ENCODE measurements at places on chromosomes 4 and X.

DNA sequence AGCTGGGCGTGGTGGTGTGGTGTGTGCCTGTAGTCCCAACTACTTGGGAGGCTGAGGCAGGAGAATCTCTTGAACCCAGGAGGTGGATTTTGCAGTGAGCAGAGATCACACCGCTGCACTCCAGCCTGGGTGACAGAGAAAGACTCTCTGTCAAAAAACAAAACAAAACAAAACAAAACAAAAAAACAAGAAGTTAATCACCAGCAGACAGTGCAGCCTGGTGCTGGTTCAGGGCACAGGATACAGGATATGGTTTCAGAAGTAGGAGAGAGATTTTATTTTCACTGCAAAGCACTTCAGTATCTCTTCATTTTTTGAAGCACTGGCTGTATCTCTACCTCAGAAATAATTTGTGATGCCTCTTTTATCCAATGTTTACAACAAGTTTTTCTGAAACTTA, 1222.9 kb upstream of the PRKX start:
- H3K4me1 ChIP-seq: peaks cover 10% of the 10 kb centered on the region
- H3K4me3 ChIP-seq: no peak overlapping the region
- no peak for DNase-seq
- H3K27me3 ChIP-seq: no peaks in the 10 kb centered on the region

DNA sequence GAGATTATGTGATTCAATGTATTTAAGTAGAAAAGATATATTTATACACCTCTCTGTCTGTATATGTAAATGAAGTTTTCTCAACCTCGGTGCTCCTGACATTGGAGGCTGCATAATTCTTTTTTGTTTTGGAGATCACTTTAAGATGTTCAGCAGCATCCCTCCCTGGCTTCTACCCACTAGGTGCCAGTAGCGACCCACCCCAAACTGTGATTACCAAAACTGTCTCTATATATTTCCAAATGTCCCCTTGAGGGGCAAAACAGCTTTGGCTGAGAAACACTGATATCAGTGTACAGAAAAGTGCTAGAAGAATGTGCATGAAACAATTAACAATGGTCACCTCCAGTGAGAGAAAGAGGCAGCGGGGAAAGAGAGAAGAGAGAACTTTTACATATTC, 51.2 kb downstream of the DCX start:
- H3K4me1 ChIP-seq: peaks cover 6% of the 10 kb centered on the region
- no peaks in the 10 kb centered on the region for H3K27me3 ChIP-seq
- DNase-seq: no peak
- H3K36me3 ChIP-seq: no peaks in the 10 kb centered on the region
- H3K27ac ChIP-seq: no peak overlapping the region

DNA sequence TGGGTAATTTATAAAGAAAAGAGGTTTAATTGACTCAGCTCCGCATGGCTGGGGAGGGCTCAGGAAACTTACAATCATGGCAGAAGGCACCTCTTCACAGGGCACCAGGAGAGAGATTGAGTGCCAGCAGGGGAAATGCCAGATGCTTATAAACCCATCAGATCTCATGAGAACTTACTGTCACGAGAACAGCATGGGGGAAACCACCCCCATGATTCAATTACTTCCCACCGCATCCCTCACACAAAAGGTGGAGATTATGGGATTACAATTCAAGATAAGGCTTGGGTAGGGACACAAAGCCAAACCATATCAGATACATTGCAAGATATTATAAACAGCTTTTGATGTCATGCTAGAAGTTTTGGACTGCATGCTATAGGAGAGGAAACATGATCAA, 204.3 kb downstream of the VEGFC start:
- no peaks in the 10 kb centered on the region for H3K27me3 ChIP-seq
- H3K27ac ChIP-seq: no peak overlapping the region
- H3K4me3 ChIP-seq: no peak overlapping the region
- H3K4me1 ChIP-seq: no peaks in the 10 kb centered on the region
- no peaks in the 10 kb centered on the region for H3K36me3 ChIP-seq
- DNase-seq: no peak

- H3K27me3 ChIP-seq: no peaks in the 10 kb centered on the region
- H3K4me1 ChIP-seq: no peaks in the 10 kb centered on the region
- no peak overlapping the region for H3K27ac ChIP-seq
- no peak for DNase-seq
These were observed 133.6 kb upstream of the FAM9C start for GRCh38 chrX:13177921-13178566.

- no peak for DNase-seq
- H3K4me3 ChIP-seq: no peak overlapping the region
- H3K27ac ChIP-seq: peak overlapping the region; percentile 54
- H3K36me3 ChIP-seq: no peaks in the 10 kb centered on the region
- H3K4me1 ChIP-seq: peaks cover 8% of the 10 kb centered on the region
- no peaks in the 10 kb centered on the region for H3K27me3 ChIP-seq
These were observed 3.4 kb downstream of the RHOH start for GRCh38 chr4:40199999-40200874.

DNA sequence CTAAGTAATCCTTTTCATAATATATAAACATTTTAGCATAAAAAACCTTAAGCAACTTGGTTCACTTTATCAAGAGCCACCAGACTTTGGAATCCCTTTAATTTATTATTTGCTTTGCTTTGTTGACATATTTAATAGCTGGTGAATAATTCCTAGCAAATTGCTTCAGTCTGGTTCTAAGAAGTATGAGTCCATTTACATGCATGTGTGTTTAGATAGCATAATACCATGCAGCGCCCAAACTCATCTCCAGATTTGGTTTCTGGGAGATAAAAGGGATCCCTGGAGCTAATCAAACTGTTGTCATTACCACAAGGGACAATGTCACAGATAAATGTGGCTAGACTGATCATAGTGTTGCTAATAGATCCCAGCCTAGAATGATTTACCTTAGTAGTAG, 111.8 kb downstream of the TMEM144 start:
- no peak overlapping the region for H3K4me3 ChIP-seq
- no peaks in the 10 kb centered on the region for H3K27me3 ChIP-seq
- no peaks in the 10 kb centered on the region for H3K36me3 ChIP-seq
- H3K4me1 ChIP-seq: no peaks in the 10 kb centered on the region
- no peak for DNase-seq

DNA sequence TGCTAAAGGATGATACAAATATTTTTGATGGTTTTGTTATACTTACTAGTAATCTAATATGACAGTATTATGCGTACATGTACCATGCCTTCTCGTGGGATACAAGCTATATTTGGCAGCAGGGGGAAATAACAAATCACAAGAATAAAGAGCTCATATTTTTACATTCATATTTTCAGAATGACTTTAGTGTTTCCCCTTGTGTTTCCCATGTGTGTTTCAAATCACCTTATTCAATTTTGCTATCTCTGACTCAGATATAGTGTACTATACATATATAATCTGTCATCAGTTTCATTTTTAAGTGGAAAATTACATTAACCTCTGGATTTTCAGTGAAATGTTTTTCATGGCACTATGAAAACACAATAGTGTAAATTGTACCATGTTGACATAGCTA, 146.8 kb downstream of the RPA4 start:
- no peak overlapping the region for H3K4me3 ChIP-seq
- peaks cover 28% of the 10 kb centered on the region for H3K4me1 ChIP-seq
- H3K36me3 ChIP-seq: peaks cover 8% of the 10 kb centered on the region
- H3K27ac ChIP-seq: no peak overlapping the region
- H3K27me3 ChIP-seq: no peaks in the 10 kb centered on the region

GRCh38 chrX:1380672-1381233, 11.2 kb downstream of the SLC25A6 start:
- H3K4me3 ChIP-seq: peak overlapping the region; percentile 83
- no peak overlapping the region for H3K27ac ChIP-seq
- peaks cover 3% of the 10 kb centered on the region for H3K4me1 ChIP-seq
- H3K36me3 ChIP-seq: peaks cover 10% of the 10 kb centered on the region

DNA sequence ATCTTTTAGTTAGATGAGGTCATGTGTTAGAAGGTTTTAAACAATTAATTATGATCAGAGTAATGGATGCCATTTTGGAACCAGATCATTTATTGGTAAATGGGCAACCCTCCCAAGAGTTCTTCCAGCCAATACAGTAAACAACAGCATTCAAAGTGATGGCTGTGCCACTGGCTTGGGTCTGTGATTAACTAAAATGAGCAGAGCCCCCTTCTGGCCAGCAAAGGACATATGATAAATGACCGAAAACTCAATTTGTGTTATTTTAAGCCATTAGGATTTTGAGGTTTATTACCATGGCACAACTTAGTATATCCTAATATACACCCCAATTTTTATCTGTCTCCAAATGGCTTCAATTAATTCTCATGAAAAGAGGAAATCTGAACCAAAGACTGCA, 90.8 kb upstream of the NPFFR2 start:
- no peak overlapping the region for H3K4me3 ChIP-seq
- H3K27me3 ChIP-seq: no peaks in the 10 kb centered on the region
- no peaks in the 10 kb centered on the region for H3K4me1 ChIP-seq
- peak; percentile 10 for DNase-seq
- no peaks in the 10 kb centered on the region for H3K36me3 ChIP-seq

DNA sequence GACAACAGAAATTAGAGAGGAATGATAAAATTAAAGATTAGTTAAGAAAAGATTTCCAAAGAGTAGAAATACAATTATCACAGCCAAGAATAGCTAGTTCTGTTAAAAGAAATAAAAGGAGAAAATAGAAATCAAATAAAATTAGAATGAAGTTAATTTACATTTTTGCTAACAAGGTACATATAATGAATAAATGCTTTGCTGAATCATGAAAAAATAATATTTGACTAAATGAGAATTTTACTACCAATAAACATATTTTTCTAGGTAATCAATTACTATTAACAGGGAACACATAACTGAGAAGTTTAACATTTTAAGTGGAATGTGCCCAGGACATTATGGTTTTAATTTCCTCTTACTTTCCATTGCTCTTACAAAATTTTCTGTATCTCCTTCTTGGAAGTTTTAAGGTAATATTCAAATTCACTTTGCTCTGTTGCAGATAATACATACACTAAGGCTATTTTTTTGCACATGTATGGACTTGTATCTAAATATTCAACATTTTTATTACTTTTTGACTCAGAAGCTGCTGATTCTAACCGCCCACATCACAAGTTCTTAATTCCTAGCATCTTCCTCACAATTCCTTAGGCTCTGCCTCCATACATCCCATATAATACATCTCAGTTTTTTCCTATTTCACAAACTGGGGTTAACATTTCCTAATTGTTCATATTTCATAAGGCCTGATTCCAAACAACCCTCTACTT, 870.7 kb upstream of the INTU start:
- no peaks in the 10 kb centered on the region for H3K36me3 ChIP-seq
- H3K27me3 ChIP-seq: no peaks in the 10 kb centered on the region
- no peak overlapping the region for H3K4me3 ChIP-seq
- no peaks in the 10 kb centered on the region for H3K4me1 ChIP-seq

- peaks cover 3% of the 10 kb centered on the region for H3K36me3 ChIP-seq
- peaks cover 24% of the 10 kb centered on the region for H3K4me1 ChIP-seq
- H3K27ac ChIP-seq: no peak overlapping the region
- peak overlapping the region; percentile 20 for H3K4me3 ChIP-seq
These were observed 3.4 kb downstream of the AIFM1 start for GRCh38 chrX:130162094-130162735.

- no peak for DNase-seq
- H3K4me1 ChIP-seq: no peaks in the 10 kb centered on the region
- peaks cover 4% of the 10 kb centered on the region for H3K36me3 ChIP-seq
- H3K4me3 ChIP-seq: no peak overlapping the region
- no peak overlapping the region for H3K27ac ChIP-seq
These were observed 11.7 kb downstream of the BBS12 start for GRCh38 chr4:122744229-122744628.

GRCh38 chr4:83013902-83014301, 3.3 kb upstream of the LIN54 start:
- DNase-seq: no peak
- peak overlapping the region; percentile 93 for H3K4me3 ChIP-seq
- no peak overlapping the region for H3K27ac ChIP-seq
- H3K36me3 ChIP-seq: no peaks in the 10 kb centered on the region
- no peaks in the 10 kb centered on the region for H3K27me3 ChIP-seq

GRCh38 chrX:118498351-118498750, 2.7 kb downstream of the DOCK11 start:
- peaks cover 4% of the 10 kb centered on the region for H3K36me3 ChIP-seq
- peaks cover 27% of the 10 kb centered on the region for H3K4me1 ChIP-seq
- DNase-seq: no peak
- peaks cover 3% of the 10 kb centered on the region for H3K27me3 ChIP-seq
- H3K4me3 ChIP-seq: no peak overlapping the region

- H3K27me3 ChIP-seq: no peaks in the 10 kb centered on the region
- H3K4me1 ChIP-seq: no peaks in the 10 kb centered on the region
- no peak for DNase-seq
- no peak overlapping the region for H3K27ac ChIP-seq
- no peaks in the 10 kb centered on the region for H3K36me3 ChIP-seq
These were observed 541.4 kb upstream of the BOD1L1 start for GRCh38 chr4:14168919-14169318.

GRCh38 chr4:108181704-108182103, 13.0 kb upstream of the LEF1 start:
- H3K27me3 ChIP-seq: no peaks in the 10 kb centered on the region
- peaks cover 14% of the 10 kb centered on the region for H3K4me1 ChIP-seq
- no peaks in the 10 kb centered on the region for H3K36me3 ChIP-seq
- H3K27ac ChIP-seq: no peak overlapping the region

DNA sequence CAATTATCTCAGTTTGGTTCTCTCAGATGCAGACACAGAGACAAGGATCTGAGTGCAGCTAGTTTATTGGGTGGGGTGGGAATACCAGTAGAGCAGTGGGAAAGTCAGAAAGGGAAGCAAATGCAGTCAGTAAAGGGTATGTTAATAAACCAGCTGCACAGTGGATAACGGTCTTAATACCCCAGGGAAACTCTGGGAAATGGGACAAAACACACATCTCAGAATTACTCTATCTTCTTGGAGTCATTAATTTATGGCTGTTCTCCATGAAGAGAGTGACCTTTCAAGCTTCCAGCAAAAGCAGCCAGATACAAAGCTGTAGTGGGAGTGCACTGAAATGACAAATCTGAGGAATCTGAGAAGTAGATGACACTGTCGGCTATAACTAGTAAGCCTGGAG, 73.3 kb upstream of the NALF2 start:
- H3K27me3 ChIP-seq: peaks cover 11% of the 10 kb centered on the region
- no peak overlapping the region for H3K4me3 ChIP-seq
- peaks cover 21% of the 10 kb centered on the region for H3K4me1 ChIP-seq
- H3K27ac ChIP-seq: no peak overlapping the region
- H3K36me3 ChIP-seq: no peaks in the 10 kb centered on the region
- no peak for DNase-seq

- H3K4me1 ChIP-seq: no peaks in the 10 kb centered on the region
- peaks cover 60% of the 10 kb centered on the region for H3K27me3 ChIP-seq
- H3K4me3 ChIP-seq: no peak overlapping the region
- no peak overlapping the region for H3K27ac ChIP-seq
- no peak for DNase-seq
- no peaks in the 10 kb centered on the region for H3K36me3 ChIP-seq
These were observed 14.0 kb upstream of the ARHGAP10 start for GRCh38 chr4:147717878-147718277.
